CD4-positive, alpha-beta T cell treated with Interleukin-21 for 1 hour (primary cell): ENCODE measurements at places on chromosomes 13 and 19.

- DNase-seq, result no peak
Observed at GRCh38 chr19:15787611-15788155, at the start of gene OR10H5. OR10H5 (plus strand) TSS chr19:15787661; CDS start chr19:15794049, 6,388 bp downstream.

DNA sequence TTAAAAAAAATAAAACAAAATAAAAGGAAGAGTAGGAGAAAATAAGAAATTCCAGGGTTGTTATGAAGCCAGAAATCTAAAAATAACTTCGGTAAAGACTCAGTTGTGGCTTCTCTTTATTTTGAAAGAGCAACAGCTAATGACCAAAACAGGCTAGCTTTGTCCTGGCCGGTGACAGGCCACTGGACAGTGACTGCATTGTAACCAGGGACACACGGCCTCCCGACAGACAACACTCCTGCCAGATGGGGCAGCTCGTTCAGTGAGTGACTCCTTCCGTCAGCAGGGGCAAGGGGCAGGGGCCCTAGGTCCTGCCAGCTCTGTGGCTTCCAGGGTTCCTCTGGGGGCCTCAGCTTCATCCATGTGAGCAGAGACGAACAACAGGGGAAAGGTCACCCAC, 173.4 kb downstream of the KATNAL1 start:
- no peak for DNase-seq

GRCh38 chr19:13841086-13841961, 35.6 kb upstream of the NANOS3 start:
- peak; percentile 76 for DNase-seq

- no peak for DNase-seq
Observed at GRCh38 chr13:30110301-30111070, 196.9 kb downstream of the KATNAL1 start.

DNA sequence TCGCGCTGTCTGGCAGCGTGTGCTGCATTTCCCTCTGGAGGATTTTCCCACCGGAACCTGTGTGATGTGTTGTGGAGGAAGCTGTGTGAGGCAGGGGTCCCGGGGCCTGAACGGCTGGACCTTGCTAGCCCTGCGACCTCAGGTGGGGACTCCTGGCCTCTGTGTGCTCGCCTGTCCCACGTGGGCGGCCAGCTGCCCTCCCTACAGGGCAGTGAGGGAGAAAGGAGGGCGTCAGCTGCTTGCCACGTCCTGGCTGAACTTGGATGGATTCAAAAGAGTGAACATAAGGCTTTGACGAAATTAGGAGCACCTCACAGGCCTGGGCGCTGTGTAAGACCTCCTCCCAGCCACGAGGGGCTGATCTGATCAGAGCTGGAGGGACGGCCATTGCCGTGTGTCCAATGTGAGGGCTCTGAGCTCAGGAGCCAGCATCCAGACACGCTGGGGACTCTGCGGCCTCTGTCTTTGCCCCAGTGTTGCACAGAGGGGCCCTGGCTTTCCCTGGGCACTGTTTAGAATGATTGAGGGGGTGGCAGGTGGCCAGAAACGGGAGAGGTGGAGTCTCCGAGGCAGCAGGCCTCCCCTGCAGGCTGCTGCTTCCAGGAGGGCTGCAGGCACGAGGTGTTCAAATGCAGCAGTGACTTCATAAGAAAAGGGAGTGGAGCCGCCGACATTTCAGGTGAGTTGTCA, 13.0 kb downstream of the TFDP1 start:
- DNase-seq, result no peak

DNA sequence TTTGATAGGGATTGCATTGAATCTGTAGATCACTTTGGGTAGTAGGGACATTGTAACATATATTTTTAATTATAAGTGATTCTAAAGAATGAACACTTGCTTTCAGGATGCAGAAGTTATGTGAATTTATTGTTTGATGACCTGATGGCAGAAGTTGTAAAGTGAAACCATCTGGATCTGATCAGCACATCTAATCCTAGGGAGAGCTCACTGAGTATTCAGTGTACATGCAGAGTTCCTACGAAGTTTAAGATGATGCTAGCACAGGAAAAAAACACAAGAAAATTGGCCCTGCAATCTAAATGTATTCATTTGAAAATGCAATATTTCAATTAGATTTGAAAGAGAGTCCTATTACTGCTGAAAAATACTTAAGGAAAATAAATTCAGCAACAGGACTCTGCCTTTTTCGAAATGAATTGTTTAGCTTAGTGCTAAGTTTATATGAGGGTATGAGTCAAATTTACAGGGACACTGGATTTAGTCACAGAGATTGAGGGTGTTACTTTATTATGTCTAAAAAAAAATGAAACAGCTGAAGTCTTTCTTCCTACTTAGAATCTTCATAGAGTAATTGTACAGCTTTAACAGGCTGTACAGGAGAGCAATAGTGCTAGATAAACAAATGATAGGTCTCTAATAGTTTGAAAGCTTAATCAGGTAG, 385.7 kb downstream of the DCT start:
- DNase-seq, result no peak

GRCh38 chr13:71290963-71291841, 575.8 kb downstream of the DACH1 start:
- DNase-seq, result peak; percentile 89
